ENCODE measurements at places on chromosomes 13 and 19.

DNA sequence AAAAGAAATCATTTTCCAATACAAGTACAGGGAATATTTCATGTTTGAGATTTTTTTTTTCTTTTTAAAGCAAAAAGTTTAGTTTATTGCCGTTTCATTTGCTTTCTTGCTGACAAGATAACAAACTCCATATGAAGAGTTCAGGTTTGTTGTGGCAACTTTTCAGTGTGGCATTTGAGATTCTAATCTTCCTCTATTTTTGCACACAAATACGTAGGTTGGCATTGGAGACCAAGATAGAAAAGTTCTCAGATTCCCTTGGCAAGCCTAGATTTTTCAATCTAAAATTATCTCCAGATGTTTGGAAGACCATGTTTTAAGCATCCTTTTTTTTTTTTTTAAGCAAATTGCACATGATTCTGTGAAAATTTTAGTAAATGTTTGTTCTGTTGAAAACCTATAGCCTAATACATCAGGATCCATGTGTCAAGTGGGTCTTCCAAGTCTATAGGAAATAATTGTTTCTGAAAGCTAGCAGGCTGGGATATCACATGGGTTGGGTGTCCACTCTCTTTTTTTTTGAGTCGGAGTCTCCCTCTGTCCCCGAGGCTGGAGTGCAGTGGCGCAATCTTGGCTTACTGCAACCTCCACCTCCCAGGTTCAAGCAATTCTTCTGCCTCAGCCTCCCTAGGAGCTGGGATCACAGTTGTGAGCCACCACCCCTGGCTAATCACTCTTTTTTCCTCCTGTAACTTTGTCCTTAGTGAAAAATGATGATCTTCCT is 2.6 kb downstream of the GARRE1 start:
- DNase-seq, result no peak

- DNase-seq, result no peak
Observed at GRCh38 chr13:31638577-31638976, 100.7 kb upstream of the RXFP2 start.

DNA sequence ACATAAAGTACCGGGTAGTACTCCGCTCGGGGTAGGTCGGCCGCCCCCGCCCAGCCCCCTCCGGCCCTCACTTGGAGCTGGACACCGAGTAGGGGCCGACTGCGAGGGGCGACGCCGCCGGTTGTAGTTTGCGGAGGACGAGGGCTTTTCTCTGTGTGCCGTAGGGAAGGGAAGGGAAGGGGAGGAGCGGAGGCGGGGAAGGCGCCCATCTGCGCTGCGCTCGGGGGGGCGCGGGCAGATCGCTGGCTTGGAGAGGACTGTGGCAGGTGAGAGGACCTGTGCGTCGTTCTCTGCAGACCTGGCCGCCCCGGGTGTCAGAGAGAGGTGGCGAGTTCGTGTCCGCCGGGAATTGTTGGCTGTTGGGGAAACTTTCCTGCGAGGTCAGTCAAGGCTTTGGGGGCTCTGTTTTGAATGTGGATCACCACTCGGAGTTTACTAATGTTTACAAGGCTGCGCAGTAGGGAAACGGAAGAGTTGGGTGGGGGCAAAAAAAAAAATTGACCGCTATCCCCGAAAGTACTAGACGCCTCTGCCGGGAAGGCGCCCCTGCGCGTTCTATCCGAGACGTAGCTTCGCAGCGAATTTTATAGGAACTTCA is 1.4 kb downstream of the ING1 start:
- DNase-seq, result peak; percentile 45

- no peak for DNase-seq
Observed at GRCh38 chr19:43639519-43640423, at the start of gene CADM4. Gene CADM4, minus strand, starts transcription at chr19:43639850. Its CDS starts 60 bp downstream, at chr19:43639790.

- peak; percentile 44 for DNase-seq
Observed at GRCh38 chr19:54179921-54180461, 7.0 kb upstream of the TMC4 start.

DNA sequence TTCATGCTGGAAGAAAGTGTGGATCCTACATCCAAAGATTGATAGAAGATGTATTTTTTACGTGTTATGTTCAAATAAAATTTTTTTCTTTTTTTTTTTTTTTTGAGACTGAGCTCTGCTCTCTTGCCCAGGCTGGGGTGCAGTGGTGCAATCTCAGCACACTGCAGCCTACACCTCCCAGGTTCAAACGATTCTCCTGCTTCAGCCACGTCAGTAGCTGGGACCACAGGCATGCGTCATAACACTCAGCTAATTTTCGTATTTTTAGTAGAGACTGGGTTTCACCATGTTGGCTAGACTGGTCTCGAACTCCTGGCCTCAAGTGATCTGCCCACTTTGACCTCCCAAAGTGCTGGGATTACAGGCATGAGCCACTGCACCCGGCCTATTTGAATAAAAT is 65.7 kb downstream of the KLF12 start:
- no peak for DNase-seq

GRCh38 chr19:49222011-49222410 is 64.4 kb downstream of the TRPM4 start:
- no peak for DNase-seq

DNA sequence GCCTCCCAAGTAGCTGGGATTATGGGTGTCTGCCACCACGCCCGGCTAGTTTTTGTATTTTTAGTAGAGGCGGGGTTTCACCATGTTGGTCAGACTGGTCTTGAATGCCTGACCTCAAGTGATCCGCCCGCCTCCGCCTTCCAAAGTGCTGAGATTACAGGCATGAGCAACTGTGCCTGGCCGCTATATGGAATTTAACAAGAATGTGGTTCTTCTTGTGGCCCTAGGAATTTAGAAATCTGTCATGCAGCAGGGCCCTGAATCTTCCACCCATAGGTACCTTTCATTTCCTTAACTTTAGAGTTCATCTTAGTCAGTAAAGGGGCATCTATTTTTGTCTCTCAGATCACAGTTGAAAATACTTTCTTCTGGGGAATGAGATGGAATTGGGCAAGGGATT is 25.6 kb upstream of the NDFIP2 start:
- DNase-seq, result no peak

GRCh38 chr13:65932013-65932412 is 1298.1 kb downstream of the PCDH9 start:
- no peak for DNase-seq

GRCh38 chr13:52830946-52831345 is 17.5 kb downstream of the PCDH8 start:
- DNase-seq, result no peak

- DNase-seq, result no peak
Observed at GRCh38 chr13:58850161-58850560, 1218.6 kb downstream of the PCDH17 start.

GRCh38 chr19:34184880-34185491 is 12.7 kb downstream of the LSM14A start:
- DNase-seq, result no peak

GRCh38 chr13:113884821-113885220 is 20.9 kb upstream of the GAS6 start:
- no peak for DNase-seq

GRCh38 chr13:102599426-102600012 is 2.7 kb downstream of the TPP2 start:
- no peak for DNase-seq

DNA sequence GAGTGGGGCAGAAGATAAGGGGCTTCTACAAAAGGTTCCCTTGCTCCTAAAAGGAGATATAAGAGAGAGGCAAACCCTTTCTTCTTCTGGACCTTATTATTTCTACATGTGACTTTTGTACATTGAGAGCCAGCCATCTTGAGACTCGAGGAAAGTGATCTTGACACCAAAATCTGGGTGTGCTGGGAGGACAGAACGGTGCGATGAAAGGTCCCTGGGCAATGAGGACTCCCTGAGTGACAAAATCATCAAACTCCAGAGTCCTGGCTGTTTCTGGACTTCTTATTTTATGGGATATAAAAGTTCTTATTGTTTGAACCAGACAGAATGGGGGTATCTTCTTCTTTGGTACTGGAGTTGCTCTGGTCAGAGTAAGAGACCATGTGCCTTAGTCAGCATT is 411.0 kb downstream of the ZNF536 start:
- no peak for DNase-seq

GRCh38 chr13:23776698-23777574 is 112.3 kb downstream of the MIPEP start:
- DNase-seq, result no peak

DNA sequence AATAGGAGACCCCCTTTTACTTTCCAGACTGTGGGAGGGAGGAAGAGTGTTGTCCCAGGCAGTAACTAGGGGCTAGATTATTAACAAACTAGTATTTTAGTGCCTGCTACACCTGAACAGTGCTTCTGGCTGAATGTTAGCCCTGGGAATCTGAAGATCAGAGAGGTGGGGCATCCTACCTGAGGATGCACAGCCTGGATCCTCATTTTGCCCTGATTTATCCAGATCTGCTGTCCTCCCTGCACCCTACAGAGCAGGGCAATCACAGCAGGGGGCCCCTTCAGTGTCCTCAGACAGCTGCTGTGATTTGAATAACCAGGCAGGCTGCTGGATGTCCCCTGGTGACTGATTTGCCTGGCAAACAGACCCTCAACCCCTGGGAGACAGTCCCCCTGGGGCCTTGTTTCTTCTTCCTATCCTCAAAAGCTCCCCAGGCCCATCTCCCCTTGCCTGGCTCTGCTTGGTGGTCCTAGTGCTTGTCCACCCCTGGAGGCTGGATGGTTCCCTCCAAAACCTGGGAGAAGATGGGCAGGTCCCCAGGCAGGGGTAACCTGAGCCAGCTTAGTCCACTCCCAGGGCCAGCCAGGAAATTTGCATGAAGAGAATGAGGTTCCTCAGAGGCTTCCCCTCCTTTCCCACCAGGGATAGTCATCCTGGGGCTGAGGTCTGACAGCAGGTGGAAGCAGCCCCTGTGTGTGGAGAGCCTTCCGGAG is at the start of gene OVOL3:
OVOL3 (plus strand) TSS at position 657 of the 713 bp plus-strand sequence. CDS start 60 bp downstream, outside the sequence.
- DNase-seq, result peak; percentile 31

GRCh38 chr19:10776900-10777650 is 58.9 kb downstream of the TMED1 start:
- DNase-seq, result no peak

DNA sequence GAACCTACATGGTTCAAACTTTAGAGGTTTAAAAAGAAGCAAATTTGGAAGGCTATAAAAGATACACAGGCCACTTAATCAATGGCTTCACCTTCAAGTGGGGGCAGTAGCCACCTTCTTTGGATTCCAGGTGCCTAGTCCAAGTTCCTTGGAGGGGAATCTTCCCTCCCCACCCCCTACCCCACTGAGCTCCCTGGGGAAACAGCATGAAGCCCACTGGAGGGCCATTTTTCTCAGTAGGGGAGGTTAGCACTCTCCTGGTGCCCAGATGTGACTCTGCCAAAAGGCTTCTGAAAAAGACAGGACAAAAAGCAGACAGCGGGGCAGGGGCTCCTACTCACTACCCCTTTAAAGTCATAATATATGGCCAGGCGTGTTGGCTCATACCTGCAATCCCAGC is 93.9 kb downstream of the KCTD15 start:
- DNase-seq, result no peak

- no peak for DNase-seq
Observed at GRCh38 chr19:42276821-42277220, 7.8 kb downstream of the CIC start.

GRCh38 chr19:17436094-17436873 is 12.2 kb downstream of the TMEM221 start:
- no peak for DNase-seq

DNA sequence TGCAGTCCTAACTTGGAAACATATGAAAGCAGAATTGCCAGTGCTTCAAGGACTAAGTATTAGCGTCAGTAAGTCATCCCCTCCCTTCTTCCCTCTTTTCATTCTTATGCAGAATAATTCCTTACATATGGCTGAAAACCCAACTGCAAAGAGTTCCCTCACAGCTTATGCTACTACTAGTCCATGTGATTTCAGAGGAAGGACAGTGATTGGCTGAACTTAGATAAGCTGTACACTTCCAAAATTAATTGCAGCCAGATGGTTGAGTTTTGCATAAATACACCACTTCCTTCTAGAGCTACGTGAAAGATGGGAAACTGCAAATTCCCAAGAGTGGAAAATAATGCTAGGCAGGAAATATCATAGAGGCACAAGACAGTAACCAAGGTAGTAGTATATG is 730.4 kb downstream of the OLFM4 start:
- DNase-seq, result no peak

DNA sequence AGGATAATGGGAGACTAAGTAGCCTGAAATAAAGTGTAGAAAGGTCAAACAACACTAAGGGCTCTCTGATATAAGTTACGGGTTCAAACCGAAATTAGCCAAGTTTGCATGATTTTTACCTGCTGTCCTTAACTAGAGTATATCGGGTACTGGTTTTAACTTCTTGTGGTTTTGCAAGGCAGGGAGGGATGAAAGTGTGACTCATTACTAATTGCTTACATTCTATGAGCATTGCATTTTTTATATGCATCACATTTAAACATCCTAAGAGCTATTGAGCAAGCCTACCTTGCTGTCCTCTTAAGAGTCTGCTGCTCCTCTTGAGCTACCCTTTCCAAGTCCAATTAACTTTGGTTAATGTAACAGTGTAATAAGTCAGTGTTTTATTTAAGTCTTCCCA is 415.4 kb downstream of the SLITRK5 start:
- DNase-seq, result no peak

GRCh38 chr19:31258211-31259052 is 90.8 kb downstream of the TSHZ3 start:
- no peak for DNase-seq

GRCh38 chr19:1923319-1923718 is 17.7 kb upstream of the CSNK1G2 start:
- DNase-seq, result no peak

DNA sequence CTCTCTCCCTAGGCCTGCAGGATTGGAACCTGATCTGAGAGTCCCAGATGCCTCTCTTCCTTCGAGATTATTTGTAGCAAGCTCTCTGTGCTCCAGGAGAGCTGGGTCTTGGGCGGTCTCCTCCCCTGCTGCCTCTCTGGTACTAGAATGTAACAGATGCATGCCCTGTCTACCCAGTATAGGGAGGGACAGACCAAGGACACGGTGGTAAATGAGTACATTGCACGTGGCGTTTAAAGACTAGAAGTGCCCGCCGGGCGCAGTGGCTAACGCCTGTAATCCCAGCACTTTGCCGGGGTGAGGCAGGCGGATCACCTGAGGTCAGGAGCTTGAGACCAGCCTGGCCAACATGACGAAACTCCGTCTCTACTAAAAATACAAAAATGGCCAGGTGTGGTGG is 11.7 kb downstream of the SLC27A1 start:
- no peak for DNase-seq

- DNase-seq, result no peak
Observed at GRCh38 chr13:74153316-74153715, 19.1 kb upstream of the KLF12 start.

DNA sequence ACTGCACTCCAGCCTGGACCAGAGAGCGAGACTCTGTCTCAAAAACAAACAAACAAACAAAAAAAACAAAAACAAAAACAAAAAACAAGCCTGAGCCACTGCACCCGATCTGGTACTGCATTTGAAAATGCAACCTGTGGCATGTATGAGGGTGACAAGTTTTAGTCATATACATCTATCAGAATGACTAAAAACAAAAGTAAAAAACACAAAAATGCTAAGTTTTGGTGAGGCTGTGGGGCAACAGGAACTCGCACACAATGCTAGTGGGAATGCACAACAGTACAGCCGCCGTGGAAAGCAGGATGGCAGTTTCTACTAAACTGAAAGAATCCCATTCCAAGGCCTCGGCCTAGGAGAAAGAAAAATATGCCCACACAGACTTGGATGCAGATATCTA is 7.8 kb downstream of the EBPL start:
- no peak for DNase-seq

DNA sequence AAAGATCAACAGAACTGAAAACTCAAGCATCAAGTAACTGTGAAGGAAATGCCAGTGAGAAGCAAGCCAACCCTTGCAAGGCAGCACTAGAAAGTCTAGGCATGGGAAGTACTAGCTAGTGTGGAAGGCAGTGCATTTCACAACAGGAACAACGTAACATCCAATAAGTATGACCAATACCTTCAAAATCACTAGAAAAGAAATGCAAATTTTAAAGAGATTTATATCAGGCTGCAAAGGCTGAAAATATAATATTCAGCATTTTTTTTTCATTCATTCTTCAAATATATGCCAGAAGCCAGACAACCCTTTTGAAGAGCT is 121.9 kb downstream of the DLEU7 start:
- no peak for DNase-seq

All from NCI-H2107 (cell line).